Kidney capillary endothelial cell (primary cell): ENCODE measurements at places on chromosomes 1 and 21.

- DNase-seq, result peak; percentile 60
Measured at GRCh38 chr1:235919833-235920441, 53.2 kb upstream of the LYST start.

DNA sequence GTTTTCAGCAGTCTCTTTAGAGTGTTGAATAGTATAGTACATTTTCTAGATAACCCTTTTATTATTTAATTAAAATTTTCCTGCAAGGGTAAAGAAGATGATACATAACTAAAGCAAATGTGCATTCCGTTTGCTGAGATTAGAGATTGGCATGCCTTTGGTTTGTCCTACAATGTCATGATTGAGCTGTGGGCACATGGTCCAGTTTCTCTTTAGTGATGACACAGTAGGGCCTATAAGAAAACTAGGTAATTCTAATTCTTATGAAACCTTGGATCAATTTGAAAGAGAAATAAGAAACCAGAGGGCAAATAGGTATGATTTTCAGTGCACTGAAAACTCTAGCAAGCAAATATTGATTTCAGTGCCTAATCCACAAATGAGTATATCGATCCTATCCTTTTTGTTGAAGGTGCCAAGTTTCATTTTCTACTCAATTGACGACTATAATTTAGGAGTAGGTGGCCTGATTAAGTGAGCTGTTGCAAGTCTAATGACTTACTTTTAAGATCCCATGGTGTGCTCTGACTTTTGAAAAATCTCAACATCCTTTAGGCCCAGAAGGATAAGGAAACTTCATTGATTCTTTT is 128.0 kb upstream of the KCNK1 start:
- no peak for DNase-seq

GRCh38 chr1:100229681-100230443 is 19.8 kb downstream of the DBT start:
- DNase-seq, result no peak

DNA sequence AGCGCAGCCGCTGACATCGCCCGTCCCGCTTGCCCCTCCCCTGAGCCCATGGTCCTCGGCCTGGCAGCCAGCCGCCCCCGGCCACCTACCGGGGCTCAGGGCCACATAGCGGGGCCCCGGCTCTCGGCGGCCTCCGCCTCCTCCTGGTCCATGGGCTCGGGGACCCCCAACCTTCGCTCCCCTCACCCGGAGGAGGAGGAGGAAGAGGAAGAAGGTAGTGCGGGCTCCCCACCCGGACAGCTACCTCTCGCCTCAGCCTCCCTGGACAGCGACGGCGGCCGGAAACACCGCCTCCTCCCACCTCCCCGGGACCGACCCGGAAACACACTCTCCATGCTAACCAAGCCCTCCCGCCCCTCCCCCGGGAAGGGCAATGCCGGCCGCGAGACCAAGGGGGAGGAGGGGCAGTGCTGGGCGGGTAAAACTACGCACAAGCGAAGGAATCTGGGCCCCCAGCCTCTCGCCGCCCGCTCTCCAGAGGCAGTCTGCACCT is at the start of gene KIAA0319L:
KIAA0319L (minus strand) TSS at position 286 of the 493 bp plus-strand sequence. CDS start 2,912 bp downstream, outside the sequence.
- DNase-seq, result peak; percentile 74

DNA sequence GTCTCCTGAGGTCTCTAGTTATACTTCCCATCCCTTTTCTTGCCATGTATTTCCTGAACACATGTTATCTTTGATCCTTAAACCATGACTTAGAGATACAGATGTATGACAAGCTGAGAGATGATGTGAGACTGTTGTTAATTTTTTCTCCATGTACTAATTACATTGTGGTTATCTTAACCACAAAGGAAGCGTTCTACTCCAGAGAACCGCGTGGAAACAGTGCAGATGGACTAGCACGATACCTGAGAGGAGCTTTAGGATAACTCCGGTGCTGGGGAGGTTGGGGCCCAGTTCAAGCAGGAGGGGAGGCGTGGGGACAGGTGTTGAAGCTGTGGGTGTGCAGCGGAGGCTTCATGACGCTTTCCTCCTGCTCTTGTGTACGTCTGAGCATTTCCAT is 17.5 kb downstream of the PDE9A start:
- DNase-seq, result no peak

GRCh38 chr21:42374457-42374856 is 8.1 kb upstream of the TFF1 start:
- DNase-seq, result no peak

DNA sequence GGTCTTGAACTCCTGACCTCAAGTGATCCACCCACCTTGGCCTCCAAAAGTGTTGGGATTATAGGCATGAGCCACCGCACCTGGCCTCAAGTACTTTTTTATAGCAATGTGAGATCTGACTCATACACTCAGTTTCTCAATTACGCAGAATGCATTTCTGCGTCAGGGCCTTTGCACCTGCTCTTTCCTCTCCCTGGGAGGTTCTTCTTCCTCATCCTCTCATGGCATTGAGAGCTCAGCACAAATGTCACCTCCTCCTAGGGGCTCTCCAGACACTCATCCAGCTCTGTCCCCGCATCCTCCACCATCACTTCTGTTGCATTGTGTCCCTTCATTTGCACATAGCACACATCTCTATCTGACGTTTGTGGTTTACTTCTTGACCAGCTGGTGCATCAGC is 418.8 kb downstream of the PTPRU start:
- no peak for DNase-seq

DNA sequence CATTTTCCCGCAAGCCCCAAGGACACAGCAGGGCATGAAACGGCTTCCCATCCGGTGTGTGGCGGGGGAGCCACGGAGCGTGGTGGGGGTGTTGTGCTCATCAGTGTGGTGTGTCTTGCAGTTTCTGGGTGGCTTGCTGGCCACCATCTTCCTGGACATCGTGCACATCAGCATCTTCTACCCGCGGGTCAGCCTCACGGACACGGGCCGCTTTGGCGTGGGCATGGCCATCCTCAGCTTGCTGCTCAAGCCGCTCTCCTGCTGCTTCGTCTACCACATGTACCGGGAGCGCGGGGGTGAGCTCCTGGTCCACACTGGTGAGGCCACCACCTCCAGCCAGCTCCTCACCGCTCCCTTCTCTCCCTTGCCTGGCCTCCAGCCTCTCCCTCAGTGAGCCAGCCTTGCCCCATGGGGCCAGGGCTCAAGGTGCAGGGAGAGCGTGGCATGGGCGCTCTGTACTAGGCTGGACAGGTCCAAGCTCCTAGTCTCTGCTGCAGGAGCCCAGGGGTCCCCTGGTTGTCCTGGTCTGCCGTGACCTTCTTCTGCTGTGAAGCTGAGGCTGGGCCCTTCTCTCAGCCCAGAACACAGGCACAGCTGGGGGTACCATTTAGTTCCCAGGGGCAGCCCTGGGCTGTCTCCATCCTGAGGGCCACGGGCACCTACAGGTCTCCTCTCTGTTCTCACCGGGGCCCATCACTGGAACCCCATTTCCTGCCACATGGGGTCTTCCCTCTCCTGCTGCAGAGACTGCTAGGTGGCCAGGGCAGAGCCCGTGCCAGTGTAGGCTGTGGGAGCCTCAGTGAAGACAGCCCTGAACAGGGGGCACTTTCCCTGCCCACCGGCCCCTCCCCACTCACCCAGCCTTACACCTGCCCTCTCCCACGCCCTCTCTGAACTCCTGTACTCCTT is 12.6 kb downstream of the AGTRAP start:
- DNase-seq, result no peak

DNA sequence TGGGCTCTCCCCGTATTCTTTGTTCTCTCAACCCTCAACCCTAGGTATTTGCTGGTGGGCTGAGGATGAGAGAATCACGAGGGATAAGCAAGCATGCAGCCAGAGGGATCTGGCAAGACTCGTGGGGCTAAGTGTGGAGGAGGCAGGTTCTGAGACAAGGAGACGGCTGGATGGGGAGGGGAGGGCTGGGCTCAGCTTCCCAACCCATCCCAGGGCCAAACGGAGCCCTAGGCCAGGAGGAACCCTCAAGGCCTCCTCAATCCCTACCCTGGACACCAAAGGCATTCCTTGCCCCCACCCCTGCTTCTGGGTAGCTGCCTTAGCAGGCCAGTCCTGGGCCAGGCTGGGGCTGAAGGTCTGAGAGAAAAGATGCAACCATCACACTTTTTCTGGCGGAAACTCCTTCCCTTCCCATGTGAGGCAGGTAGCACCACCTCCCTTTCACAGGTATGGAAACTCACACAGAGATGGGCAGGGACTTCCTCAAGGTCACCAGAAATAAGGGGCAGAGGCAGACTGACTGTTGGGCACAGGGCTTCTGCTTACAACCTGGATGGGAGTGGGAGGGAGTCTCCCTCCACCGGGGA is 6.2 kb downstream of the MEF2D start:
- no peak for DNase-seq

GRCh38 chr1:157504646-157505045 is 47.7 kb downstream of the FCRL5 start:
- no peak for DNase-seq

GRCh38 chr1:36913016-36913415 is 121.3 kb downstream of the GRIK3 start:
- no peak for DNase-seq

DNA sequence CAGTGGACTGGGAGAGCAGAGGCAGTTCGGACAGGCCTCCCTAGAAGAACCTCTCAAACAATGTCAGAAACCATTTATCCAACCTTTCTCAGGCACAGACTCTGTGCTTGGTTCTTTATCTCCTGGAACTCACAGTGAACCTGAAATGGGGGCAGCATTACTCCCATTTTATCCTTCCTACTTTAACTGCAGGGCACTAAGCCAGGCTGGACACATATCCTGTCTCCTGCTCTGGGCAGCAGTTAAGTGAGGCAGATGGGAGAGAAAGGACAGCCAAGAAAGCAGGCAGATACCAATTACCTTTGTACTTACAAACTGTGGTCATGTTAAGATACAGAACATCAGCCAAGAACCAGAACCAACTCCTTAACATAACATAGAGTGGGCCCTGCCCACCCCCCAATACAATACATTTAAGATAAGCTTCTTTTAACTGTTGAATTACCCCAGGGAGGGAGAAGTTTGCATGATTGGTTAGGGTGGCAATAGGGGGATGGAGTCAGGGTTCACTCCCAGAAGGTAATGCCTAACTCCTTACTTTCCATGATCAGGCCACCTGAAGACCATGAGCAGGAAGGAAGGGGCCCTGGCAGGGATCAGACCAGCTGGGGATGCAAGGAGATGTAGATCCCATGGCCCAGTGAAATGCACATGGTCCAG is 10.9 kb downstream of the KDF1 start:
- DNase-seq, result no peak

- peak; percentile 2 for DNase-seq
Measured at GRCh38 chr1:202954057-202954745, 3.9 kb downstream of the ADIPOR1 start.

DNA sequence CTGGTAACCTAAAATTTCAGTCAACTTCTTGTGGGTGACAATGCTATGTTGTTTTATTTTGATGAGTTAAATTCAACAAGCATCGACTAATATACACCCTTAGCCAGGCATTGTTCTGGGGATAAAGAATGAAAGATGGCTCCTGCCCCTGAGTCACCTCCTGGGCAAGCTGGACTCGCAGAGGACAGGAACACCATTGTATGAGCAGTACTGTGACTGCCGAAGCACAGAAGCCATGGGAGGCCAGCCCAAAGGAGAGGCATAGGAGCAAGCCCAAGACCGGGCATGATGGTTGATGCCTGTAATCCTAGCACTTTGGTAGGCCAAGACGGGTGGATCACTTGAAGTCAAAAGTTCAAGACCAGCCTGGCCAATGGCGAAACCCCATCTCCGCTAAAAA is 555.2 kb downstream of the OMA1 start:
- no peak for DNase-seq

- DNase-seq, result no peak
Measured at GRCh38 chr1:11044086-11044848, 2.8 kb downstream of the MASP2 start.

DNA sequence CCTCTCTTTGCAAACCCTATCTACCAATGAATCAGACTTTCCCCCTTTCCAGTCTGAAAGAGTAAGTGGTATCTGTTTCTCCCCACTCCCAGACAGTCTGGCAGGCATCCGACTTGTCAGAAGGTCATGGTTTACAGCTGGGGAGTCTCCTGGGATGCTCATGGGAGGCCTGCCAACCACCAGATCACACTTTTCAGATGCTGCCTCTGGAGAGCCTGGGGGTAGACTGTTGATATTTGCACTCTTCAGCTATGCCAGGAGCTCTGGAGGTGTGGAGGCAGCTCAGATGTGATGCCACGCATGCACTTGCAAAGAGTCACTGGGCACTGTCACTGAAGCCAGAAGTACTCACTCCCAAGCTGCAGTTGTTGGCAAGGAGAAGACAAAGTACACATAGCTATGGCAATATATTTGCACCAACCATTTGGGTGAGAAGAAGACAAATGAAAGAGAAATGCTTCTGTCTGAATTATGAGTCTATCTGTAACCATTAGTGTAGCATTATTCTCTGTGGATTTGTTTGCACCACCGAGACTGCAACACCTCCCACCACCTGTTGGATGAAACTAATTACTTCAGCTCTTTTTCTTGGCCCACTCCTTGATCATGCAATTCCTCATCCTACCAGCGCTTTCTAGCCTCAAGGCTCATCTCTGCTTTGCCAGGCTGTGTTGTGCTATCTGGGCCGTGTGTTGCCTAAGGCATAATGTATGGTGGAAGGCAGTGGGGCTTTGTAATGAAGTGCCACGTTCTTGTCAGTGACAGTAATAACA is 133.0 kb upstream of the SPAG17 start:
- no peak for DNase-seq

GRCh38 chr1:32014948-32015273 is 1.2 kb downstream of the KHDRBS1 start:
- DNase-seq, result peak; percentile 25

DNA sequence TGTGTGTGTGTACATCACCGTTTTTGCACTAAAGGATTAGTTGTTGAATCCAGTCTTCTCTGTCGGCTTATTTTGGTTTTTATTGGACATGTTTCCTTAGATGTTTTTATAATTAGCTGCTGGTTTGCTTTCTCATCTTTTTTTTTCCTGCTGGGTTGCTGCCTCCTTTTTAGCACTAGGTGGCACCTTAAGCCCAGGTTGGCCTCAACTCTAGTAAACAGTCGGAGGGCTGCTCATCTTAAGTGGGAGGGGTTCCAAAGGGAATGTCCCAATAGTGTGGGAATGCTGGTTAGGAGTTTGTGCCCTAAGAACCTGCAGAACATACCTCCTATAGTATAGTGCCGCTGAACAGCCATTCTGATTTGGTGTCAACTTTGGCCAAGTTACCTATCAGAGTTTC is 570.1 kb upstream of the CXADR start:
- DNase-seq, result no peak

GRCh38 chr1:234701737-234702341 is 91.9 kb upstream of the IRF2BP2 start:
- DNase-seq, result no peak

- no peak for DNase-seq
Measured at GRCh38 chr1:248748211-248748610, 7.3 kb downstream of the LYPD8 start.

DNA sequence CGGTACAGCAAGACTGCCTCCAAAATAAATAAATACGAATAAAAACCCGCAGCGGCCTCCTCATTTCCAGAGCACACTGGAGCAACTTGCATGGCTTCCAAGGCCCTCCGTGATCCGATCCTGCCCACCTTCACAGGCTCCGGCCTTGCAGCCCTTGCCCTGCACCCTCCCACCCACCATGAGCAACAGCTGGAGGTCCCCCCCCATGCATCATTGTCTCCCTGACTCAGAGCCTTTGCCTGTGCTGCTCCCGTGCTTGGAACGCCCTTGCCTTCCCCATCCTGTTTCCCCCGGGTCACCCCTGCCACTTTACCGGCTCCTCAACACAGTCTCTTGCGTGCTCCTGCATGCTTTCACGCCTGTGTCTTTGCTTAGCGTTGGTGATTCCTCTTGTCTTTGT is 71.0 kb upstream of the ANGPTL1 start:
- no peak for DNase-seq
